ENCODE measurements at places on chromosomes 2 and 18.

DNA sequence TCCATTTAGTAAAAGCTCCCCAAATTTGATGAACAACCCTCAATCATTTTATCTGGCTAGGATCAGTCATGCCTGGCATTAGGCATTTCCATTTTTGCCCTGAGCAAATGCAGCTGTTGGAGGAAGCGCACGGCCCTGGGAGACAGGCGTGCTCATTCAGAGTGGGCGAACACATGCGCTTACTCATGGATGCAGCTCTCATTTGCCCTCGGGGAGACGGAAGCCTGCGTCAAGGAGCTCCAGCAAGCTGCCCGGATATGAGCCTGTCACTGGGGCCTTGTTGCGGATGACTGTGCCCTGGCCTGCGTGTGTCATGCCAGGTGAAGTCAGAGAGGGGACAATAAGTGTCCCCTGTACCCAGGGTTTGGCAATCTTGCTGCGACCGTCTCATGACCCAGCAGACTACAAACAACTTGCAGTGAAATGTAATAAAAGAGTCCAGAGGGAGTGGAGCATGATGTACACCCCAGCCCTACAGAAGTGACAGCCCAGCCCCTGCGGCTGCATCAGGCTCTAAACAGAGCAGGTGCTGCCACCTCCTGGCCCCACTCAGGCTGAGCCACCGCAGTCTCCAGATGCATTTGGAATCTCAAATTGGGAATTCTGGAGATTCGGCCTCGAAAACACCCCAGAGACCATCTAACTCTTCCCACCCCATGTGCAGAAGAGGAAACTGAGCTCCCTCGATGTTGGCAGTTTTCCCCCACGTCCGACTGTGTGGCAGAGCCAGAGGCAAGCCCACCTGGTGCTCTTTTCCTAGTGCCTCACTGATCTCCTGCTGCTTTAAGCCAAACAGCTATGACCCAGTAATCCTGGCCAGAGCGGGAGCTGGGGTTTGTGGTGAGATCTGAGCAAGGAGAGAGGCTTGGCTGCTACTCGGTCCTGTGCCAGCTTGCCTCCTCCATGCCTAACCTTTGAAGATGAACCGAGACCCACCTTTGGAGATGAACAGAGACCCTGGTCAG is 105.0 kb upstream of the ALK start:
- DNase-seq, result no peak

DNA sequence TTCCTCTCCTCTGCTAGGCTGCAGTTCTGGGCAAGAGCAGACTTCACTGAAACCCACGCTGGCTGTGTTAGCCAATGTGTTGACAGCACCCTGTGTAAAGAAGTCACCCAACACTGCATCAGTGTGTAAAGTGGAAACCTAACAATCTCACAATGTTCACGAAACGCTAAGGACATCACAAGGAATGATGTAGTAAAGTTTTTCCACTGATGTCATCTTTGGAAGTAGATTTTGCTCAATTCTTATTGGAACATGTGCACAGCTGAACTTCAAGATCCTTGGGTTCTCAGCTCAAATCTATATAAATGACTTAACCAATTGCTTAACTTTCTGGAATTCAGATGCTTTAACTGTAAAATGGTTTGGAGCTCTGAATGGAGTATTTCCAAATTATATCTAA is 1112.5 kb downstream of the TSN start:
- no peak for DNase-seq

- DNase-seq, result no peak
Observed at GRCh38 chr2:118322406-118322805, 234.1 kb downstream of the INSIG2 start.

DNA sequence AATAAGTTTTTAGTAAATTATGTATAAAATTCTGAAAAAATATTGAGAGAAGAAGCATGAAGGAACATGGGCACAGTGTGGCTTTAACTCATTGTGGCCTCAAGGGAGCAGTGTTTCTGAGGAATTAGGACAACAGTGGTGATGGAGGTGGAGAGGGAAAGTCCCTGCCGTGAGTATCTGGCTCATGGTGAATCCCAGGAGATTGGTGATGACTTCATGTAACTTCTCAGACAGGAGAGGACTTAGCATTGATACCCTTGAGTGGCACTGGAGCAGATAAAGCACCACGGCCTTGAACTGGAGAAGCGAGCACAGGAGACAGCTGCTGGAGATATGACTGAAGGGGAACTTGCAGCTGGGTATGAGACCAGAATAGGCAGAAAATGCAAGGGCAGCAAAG is 35.0 kb upstream of the LRP1B start:
- no peak for DNase-seq

All from activated naive CD8-positive, alpha-beta T cell treated with anti-CD3 and anti-CD28 coated beads, Interleukin-2, amount 50 U/mL, for 16 hours (primary cell).